ENCODE measurements at places on chromosomes 11 and 22.

GRCh38 chr22:26395926-26396325, 33.1 kb upstream of the ASPHD2 start:
- no peak for DNase-seq

- DNase-seq: no peak
These were observed 172.6 kb upstream of the LUZP2 start for GRCh38 chr11:24324211-24324610.

GRCh38 chr11:75306529-75306928, 44.9 kb downstream of the ARRB1 start:
- DNase-seq: no peak

- DNase-seq: no peak
These were observed 13.6 kb downstream of the SLC22A12 start for GRCh38 chr11:64604458-64605243.

- DNase-seq: no peak
These were observed 63.7 kb upstream of the NNMT start for GRCh38 chr11:114232400-114233059.

GRCh38 chr11:5700421-5701054, 10.9 kb downstream of the TRIM22 start:
- DNase-seq: no peak

GRCh38 chr22:28021998-28022660, 103.1 kb upstream of the PITPNB start:
- no peak for DNase-seq

DNA sequence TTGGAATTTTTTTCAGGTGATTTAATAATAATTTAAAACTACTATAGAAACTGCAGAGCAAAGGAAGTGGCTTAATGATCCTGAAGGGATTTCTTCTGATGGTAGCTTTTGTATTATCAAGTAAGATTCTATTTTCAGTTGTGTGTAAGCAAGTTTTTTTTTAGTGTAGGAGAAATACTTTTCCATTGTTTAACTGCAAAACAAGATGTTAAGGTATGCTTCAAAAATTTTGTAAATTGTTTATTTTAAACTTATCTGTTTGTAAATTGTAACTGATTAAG, 3.4 kb downstream of the MALAT1 start:
- no peak for DNase-seq

Measured in activated CD4-positive, CD25-positive, alpha-beta regulatory T cell (primary cell).